ENCODE measurements at places on chromosomes 12 and 14.

- DNase-seq: no peak
Measured at GRCh38 chr14:65771271-65771670, 358.7 kb downstream of the FUT8 start.

- no peak for DNase-seq
Measured at GRCh38 chr14:33880330-33880729, 70.5 kb downstream of the EGLN3 start.

DNA sequence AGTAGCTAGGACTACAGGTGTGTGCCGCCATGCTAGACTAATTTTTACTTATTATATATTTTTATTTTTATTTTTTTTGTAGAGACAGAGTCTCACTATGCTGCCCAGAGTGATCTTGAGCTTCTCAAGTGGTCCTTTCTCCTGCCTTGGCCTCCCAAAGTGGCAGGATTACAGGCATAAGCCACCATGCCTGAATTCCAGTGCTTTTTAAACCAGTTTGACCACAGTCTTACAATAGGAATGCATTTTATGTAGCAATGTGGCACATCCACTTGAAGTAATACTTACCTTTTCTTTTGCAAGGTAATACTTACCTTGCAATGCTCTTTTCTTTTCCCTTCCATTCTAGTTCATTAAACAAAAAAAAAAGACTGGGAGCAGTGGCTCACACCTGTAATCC is 38.0 kb upstream of the CPM start:
- DNase-seq: no peak

DNA sequence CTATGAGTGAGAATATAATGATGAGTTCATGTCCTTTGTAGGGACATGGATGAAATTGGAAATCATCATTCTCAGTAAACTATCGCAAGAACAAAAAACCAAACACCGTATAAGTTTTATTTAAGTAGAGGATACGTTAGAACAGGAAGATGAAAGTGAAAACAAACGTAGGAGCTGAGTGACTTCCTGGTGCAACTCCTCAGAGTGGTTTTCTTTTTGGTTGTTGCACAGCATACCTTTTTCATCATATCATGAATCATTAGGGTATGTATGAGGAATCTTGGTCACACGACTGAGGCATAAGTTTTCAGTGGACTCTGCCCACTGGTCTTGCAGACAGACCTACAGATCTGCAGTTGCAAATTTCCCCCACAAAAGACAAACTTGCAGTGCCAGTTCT is 199.0 kb downstream of the LRFN5 start:
- DNase-seq: no peak

GRCh38 chr12:51470116-51470515 is 45.5 kb downstream of the SLC4A8 start:
- no peak for DNase-seq

GRCh38 chr12:19548834-19549233 is 109.5 kb downstream of the AEBP2 start:
- DNase-seq: no peak

DNA sequence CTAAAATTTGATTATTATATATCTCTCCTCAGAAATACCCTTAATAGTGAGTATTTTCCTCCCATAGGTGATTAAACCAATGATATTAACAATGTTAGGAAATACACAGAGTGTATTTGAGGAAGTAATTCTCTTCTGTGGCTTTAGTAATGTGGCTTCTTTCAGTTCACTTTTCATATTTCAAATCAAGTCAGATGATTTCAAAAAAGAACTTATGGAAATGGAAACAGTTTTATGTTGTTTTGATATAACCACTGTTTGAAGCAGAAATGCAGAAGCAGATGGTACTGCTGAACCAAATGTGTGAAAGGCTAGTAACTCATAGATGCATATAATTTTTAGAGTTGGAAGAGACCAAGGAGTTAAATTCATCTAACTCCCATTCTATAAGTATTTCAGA is 1.9 kb upstream of the GPR33 start:
- DNase-seq: no peak

- peak; percentile 59 for DNase-seq
Measured at GRCh38 chr14:74955229-74956026, at the start of gene PGF. Gene PGF, minus strand, starts transcription at chr14:74955597. Its CDS starts 355 bp downstream, at chr14:74955242.

DNA sequence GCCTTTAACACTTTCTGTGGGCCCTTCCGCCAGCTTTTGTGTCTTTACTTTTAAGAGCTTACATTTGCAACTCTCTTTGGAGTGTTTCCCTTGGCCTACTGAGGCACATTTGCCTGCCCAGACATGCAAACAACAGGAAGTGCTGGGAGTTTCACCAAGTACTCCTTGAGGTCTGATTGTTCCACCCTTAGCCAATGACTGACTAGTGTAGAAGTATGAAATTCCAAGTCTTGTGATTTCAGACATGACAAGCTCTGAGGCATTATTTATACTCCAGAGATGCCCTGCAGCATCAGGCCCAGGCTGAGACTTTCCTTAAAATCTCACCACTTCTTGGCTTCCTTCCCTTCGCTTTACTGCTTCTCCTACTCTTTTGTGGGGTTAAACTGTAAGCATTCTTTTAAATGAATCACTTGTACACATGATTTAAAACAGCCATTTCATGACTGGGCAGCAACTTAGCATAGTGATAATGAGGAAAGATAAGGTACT is 174.1 kb downstream of the SLC6A15 start:
- peak; percentile 54 for DNase-seq

DNA sequence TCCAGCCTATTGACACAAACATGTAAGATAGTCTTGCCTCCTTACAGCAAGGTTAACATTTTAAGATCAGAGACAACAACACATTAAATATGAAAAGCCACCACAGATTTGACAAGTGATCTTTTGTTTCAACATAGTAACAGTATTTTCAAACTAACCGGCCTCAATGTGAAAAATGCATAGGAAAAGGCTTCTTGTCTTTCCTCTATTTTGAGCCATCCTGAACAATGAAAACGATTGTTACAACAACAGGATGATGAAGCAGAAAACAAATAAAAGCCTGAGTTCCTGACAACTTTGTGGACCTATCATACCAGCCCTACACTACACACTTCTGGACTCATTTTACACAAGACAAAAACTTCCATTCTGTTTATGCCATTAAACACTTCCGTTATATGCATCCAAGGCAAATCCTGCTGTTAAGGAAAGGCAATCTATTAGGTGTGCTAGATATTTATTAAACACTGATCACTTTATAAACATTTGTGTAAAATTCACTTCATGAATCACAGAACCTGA is 37.3 kb downstream of the BAZ1A start:
- no peak for DNase-seq

DNA sequence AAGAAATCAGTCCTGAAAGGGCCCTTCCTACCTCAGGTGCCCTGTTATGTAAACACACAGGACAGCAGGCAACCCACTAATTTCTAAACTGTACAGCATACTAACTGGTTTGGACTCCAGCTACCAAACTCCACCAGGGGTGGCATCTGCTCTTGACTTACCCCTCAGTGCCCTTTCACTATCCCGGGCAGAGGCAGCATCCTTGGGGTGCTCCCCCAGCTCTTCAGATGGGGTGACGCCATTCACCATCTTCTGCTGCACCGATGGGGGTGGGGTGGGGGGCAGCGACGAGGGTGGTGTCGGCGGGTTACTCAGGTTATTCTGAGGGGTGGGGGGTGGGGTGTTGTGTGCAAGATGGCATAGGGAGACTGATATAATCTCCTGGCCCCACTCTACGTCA is 11.5 kb upstream of the PRKAG1 start:
- no peak for DNase-seq

- peak; percentile 23 for DNase-seq
Measured at GRCh38 chr12:96907671-96908422, 790 bp downstream of the NEDD1 start.

DNA sequence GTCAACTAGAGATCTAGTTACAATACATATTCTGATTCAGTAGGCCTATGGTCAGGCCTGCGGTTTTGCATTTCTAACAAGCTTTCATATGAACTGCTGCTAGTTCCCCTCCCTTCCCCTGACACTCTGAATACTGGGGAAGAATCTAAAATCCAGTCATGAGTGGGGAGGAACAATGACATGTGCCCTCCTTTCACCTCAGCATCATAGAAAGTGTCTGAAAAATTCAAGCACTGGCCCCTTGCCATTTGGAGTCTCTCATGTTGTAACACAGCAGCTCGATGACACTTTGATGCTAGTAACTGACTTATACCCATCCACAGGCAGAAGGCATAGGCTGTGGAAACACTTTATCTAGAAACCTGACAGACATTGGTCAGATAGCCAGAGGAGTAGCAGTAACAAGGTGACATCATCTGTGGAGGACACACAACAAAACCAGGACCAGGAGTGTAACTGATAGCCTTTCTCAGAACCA is 161.9 kb upstream of the RASSF8 start:
- peak; percentile 22 for DNase-seq

DNA sequence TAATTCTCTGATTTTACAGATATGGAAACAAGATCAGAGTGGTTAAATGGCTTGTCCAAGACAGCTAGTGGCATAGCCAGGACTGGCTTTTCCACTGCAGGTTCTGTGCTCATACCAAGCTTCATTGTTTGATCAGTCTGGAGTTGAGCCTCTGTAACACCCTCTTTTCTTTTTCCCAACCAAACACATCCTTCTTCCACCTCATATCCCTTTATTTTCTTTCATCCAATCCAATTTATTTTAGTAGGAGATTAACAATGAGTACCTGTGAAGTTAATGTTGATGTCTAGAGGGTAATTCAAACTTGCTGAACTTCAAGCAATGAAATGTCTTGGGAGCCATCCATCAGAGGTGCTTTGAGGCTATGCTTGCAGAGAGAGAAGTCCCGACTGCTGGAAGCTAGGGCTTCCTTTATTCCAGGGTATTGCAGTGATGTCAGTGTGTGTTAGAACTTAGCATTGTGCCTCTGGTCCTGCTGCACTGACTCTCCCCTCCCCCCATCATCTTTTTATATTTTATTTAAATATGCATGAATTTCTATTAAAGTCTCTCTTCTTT is 452.1 kb upstream of the PDE3A start:
- no peak for DNase-seq

GRCh38 chr12:121314431-121314830 is 17.9 kb upstream of the CAMKK2 start:
- DNase-seq: no peak

DNA sequence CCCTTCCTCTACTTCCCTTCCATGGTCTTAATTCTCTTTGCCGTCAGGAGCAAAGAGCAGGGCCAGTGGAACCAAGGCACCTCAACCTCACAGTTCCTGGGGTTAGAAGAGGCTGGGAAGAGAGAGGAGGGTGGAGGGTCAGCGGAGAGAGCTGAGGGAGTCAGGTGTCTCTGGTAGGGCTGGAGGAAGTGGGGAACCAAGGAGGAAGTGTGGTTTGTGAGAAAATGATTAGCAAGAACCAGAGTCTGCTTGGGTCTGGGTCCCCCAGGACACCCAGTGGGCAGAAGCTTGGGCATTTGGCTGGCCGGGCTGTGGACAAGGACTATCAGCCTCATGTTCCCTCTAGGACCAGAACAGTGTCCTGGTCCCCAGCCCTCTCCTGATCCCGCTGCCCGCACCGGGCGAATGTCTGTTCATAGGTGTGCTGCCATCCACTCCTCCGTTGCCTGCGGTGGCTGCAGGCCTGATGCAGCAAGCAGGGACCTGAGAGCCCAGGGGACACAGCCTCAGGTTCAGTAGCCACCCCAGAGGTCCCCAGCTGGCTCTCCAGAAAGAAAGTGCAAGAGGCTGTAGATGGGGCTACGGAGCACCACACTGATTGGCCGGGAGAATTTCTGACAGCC is 2.3 kb downstream of the HOXC12 start:
- no peak for DNase-seq

DNA sequence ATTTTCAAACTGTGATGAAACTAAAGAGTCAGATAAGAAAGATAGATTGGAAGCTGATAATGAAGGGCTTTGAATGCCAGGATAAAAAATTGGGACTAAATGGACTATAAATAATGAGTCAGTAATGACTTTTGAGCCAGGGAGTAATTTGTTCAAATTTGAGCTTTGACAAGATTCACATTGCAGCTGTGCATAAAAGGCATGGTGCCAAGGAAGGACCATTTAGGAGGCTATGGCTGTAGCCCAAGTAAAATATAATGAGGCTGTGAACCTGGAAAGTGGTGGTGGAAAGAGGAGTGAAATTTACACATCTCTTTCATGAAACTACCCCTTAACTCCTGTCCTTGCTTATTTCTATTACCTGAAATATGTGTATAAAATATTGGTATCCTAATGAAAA is 218.5 kb downstream of the SLC6A15 start:
- no peak for DNase-seq

- DNase-seq: peak; percentile 81
Measured at GRCh38 chr12:7376196-7376595, 67.8 kb downstream of the CD163L1 start.

- no peak for DNase-seq
Measured at GRCh38 chr14:72742118-72742837, 151.6 kb downstream of the DPF3 start.

GRCh38 chr12:47717046-47717442 is 8.2 kb downstream of the ENDOU start:
- no peak for DNase-seq

GRCh38 chr12:14540801-14541462 is 26.8 kb downstream of the PLBD1 start:
- no peak for DNase-seq

GRCh38 chr14:30230719-30231118 is 303.1 kb upstream of the PRKD1 start:
- no peak for DNase-seq

- DNase-seq: peak; percentile 33
Measured at GRCh38 chr14:34098045-34098984, 147.4 kb upstream of the EGLN3 start.

GRCh38 chr12:109120095-109120494 is 3.7 kb downstream of the ACACB start:
- no peak for DNase-seq

- DNase-seq: peak; percentile 13
Measured at GRCh38 chr12:55970775-55971174, 3.1 kb upstream of the RAB5B start.

DNA sequence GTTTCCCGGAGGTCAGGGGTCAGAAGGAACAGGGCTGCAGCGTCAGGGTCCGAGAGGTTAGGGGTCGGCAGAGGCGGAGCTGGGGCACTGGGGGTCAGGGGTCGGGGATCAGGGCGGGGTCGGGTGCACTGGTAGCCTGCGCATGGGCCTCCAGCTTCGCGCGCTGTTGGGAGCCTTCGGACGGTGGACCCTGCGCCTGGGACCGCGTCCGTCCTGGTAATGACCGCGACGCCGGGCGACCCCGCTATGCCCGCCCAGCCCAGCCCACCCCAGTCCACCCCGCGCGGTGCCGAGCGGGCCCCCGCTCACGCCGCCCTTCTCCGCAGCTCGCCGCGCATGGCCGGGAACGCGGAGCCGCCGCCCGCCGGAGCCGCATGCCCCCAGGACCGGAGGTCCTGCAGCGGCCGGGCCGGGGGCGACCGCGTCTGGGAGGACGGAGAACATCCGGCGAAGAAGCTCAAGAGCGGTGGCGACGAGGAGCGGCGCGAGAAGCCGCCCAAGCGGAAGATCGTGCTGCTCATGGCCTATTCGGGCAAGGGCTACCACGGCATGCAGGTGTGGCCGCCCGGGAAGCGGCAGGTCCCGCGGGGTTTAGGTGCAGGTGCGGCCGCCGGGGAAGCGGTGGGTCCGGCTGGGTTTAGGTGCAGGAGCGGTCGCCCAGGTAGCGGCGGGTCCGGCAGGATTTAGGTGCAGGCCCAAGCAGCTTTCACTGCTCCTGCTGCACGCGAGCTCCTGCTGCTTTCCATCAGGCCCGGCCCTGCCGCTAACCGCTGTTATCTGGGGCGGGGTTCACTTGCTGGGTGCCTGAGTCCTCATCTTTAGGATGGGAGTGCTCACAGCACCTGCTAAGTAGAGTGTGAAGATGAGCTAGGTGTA is 743 bp downstream of the PUS1 start:
- no peak for DNase-seq

- DNase-seq: no peak
Measured at GRCh38 chr14:81256289-81256960, 35.7 kb upstream of the GTF2A1 start.

- DNase-seq: no peak
Measured at GRCh38 chr12:98538031-98538430, 22.6 kb downstream of the TMPO start.
